ENCODE measurements at places on chromosomes 3 and 15. TPM values are rescaled to one million over a fixed set of nuclear protein-coding genes. Genes with fewer than 3 reads are reported as not detected.

Gene CSTA
- total RNA-seq, result 11.0 TPM

Gene GPR176
- 0.15 TPM for total RNA-seq

Gene SLC27A2
- total RNA-seq, result 12.3 TPM

Gene PLA1A
- 0.11 TPM for total RNA-seq

Gene SLC28A1
- 0.31 TPM for total RNA-seq

Gene NR1I2
- total RNA-seq, result 10.9 TPM

Gene SAMMSON
- total RNA-seq, result not detected

Gene SPESP1
- not detected for total RNA-seq

Gene NR2F2
- 5.0 TPM for total RNA-seq

Gene GOLGA8J
- not detected for total RNA-seq

Gene RBPMS2
- not detected for total RNA-seq

Gene FEZF2
- not detected for total RNA-seq

Gene SH2D7
- total RNA-seq, result not detected

Gene SUCLG2
- 64.9 TPM for total RNA-seq

Gene XCR1
- total RNA-seq, result not detected

Gene FGF12
- not detected for total RNA-seq

Gene VGLL3
- total RNA-seq, result 0.01 TPM

Gene BFSP2
- total RNA-seq, result not detected

Gene C3orf22
- total RNA-seq, result not detected

Gene FBXO40
- total RNA-seq, result not detected

Gene ZNF654
- total RNA-seq, result 4.1 TPM

Gene ZNF660
- 3.3 TPM for total RNA-seq

Gene LRRIQ4
- not detected for total RNA-seq

Gene GNAT1
- total RNA-seq, result 0.15 TPM

Gene C3orf49
- not detected for total RNA-seq

Gene IFT122
- total RNA-seq, result 10.8 TPM

Gene HACL1
- total RNA-seq, result 25.7 TPM

All from HepG2 (cell line).